ENCODE measurements at places on chromosomes 5 and 9.

- DNase-seq = no peak
Observed at GRCh38 chr9:16500386-16500785, 370.1 kb downstream of the BNC2 start.

- no peak for DNase-seq
Observed at GRCh38 chr5:20974426-20974825, 986.4 kb upstream of the CDH18 start.

- no peak for DNase-seq
Observed at GRCh38 chr5:62662521-62662920, 83.9 kb downstream of the LRRC70 start.

- no peak for DNase-seq
Observed at GRCh38 chr5:57664700-57665099, 182.1 kb upstream of the ACTBL2 start.

GRCh38 chr5:55720188-55720703, 8.1 kb upstream of the SLC38A9 start:
- DNase-seq = no peak

Data from CD4-positive, alpha-beta T cell treated with Interleukin-21 for 1 hour (primary cell).